ENCODE measurements at places on chromosomes 4 and X. TPM values are rescaled to one million over a fixed set of nuclear protein-coding genes. Genes with fewer than 3 reads are reported as not detected.

GRCh38 chrX:52424656-52425055 lies 55.8 kb downstream of the XAGE2 start:
- H3K27me3 ChIP-seq = no peaks in the 10 kb centered on the region
- H3K36me3 ChIP-seq = no peaks in the 10 kb centered on the region
- H3K4me1 ChIP-seq = no peaks in the 10 kb centered on the region

- no peak overlapping the region for H3K27ac ChIP-seq
- H3K36me3 ChIP-seq = no peaks in the 10 kb centered on the region
- no peaks in the 10 kb centered on the region for H3K4me1 ChIP-seq
- no peak for DNase-seq
Observed at GRCh38 chrX:2507904-2508627, 7.3 kb upstream of the DHRSX start.

- H3K4me1 ChIP-seq = 0 out of 2 replicates have a peak, but pooled peaks cover 3% of the 10 kb centered on the region
- H3K27me3 ChIP-seq = no peaks in the 10 kb centered on the region
- H3K27ac ChIP-seq = no peak overlapping the region
- no peaks in the 10 kb centered on the region for H3K36me3 ChIP-seq
- no peak overlapping the region for H3K4me3 ChIP-seq
Observed at GRCh38 chrX:115344885-115345614, 55.5 kb downstream of the LUZP4 start.

GRCh38 chr4:48704091-48704802 lies 75.8 kb downstream of the FRYL start:
- H3K27ac ChIP-seq = no peak overlapping the region
- no peaks in the 10 kb centered on the region for H3K27me3 ChIP-seq
- no peaks in the 10 kb centered on the region for H3K36me3 ChIP-seq
- no peak for DNase-seq
- no peak overlapping the region for H3K4me3 ChIP-seq

GRCh38 chr4:180949424-180950213 lies 1293.6 kb upstream of the TENM3 start:
- H3K27me3 ChIP-seq = no peaks in the 10 kb centered on the region
- no peaks in the 10 kb centered on the region for H3K36me3 ChIP-seq
- DNase-seq = no peak

DNA sequence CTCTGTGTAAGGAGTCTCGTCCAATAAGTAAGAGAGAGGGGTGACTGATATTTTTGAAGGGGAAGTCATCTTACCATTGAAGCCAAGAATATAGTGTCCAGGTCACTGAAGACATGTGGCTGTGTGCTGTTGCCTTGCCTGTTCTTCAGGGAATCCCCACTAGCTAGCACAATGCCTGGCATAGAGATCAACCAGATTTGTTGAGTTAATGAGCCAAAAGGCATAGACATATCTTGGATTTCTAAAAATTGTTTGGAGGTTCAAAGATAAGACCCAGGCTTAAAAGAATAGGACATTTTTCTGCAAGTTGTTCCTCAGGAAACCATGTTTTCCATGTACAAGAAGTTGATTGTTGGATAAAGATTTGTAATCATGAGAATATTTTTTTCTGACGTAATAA lies 119.3 kb upstream of the DKK2 start:
- no peaks in the 10 kb centered on the region for H3K4me1 ChIP-seq
- DNase-seq = no peak
- no peaks in the 10 kb centered on the region for H3K27me3 ChIP-seq
- no peak overlapping the region for H3K4me3 ChIP-seq

AMTN gene
- total RNA-seq = not detected

CCDC160 gene
- total RNA-seq = 2.4 TPM

TAF7L gene
- not detected for total RNA-seq

GPM6B gene
- 132 TPM for total RNA-seq

NUP54 gene
- total RNA-seq = 99.2 TPM

All from H1 (cell line).